Activated CD4-positive, alpha-beta T cell treated with anti-CD3 and anti-CD28 coated beads, Interleukin-2, amount 10 ng/mL, durations not matched to agents 24 days and 14 days (primary cell): ENCODE measurements at places on chromosomes 1 and 21. TPM values are rescaled to one million over a fixed set of nuclear protein-coding genes. Genes with fewer than 3 reads are reported as not detected.
A peak's percentile ranks its signal among the peaks of the same experiment; 100 is the strongest.

The PADI1 gene
- not detected in 2 replicates for total RNA-seq

The KRTAP13-2 gene
- not detected in 2 replicates for total RNA-seq

The CCDC27 gene
- not detected in 2 replicates for total RNA-seq

The SUSD4 gene
- total RNA-seq: not detected in 2 replicates

DNA sequence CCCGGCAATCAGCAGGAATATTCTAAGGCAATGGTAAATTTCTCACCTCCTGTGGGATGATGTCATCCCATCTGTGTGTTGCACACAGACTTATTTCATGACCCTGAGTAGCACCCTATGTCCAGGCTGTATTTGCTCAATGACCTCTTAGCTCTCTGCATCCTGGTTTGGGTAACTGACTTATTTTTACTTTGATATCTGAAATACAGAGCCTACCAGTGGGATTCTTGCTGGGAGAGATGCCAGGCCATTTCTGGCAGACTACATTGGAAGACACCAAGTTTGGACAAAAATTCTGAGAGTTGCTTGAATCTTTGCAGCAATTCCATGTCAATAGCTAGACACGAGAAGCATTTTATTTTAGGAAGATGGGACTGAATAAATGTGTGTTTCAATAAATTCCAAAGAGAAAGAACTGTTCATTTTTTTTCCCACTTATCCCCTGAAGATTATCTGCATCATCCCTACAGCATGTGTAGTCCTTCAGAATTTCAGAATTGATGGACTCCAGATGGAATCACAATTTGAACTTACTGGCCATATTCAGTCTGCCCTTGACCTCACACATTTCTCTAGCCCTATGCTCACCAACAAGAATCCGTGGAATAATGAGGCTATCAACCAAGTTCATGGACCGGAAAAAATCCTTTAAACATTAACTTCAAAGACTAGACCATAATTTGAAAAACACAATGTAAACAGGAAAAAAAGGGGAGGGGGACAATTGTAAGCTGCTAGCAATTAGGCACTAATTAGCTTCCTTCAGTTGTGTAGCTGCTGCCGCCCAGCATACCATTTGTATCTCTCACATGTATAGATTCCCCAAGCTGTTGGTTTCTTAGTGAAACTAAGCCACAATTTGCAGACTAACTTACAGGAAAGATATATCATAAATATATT lies 226.5 kb downstream of the HMCN1 start:
- H3K4me1 ChIP-seq: no peaks in the 10 kb centered on the region
- H3K27me3 ChIP-seq: no peaks in the 10 kb centered on the region
- no peaks in the 10 kb centered on the region for H3K36me3 ChIP-seq
- H3K27ac ChIP-seq: no peak overlapping the region
- DNase-seq: no peak

- no peaks in the 10 kb centered on the region for H3K36me3 ChIP-seq
- H3K27ac ChIP-seq: no peak overlapping the region
- no peaks in the 10 kb centered on the region for H3K27me3 ChIP-seq
- no peak for DNase-seq
- H3K4me1 ChIP-seq: no peaks in the 10 kb centered on the region
- no peak overlapping the region for H3K4me3 ChIP-seq
Measured at GRCh38 chr1:170707117-170707516, 43.2 kb downstream of the PRRX1 start.

DNA sequence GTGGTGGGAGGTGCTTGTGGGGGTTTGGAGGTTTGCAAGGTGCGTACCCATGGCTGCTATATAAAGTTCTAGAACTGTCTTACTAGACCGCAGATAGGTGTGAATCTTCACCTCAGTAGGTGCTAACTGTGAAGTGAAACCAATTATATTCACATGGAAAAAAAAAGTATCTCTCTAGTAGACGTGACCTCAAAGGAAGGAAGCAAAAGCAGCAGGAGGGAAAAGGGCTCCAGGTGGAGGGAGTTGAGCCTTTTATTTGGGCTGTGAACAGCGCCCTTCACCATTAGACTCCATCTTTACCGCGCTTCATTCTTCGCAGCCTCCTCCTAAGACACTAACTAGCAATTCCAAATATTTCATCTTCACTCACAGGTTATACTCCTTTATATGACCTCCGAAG lies 129.8 kb downstream of the TBX19 start:
- DNase-seq: no peak
- no peaks in the 10 kb centered on the region for H3K27me3 ChIP-seq
- no peak overlapping the region for H3K4me3 ChIP-seq

DNA sequence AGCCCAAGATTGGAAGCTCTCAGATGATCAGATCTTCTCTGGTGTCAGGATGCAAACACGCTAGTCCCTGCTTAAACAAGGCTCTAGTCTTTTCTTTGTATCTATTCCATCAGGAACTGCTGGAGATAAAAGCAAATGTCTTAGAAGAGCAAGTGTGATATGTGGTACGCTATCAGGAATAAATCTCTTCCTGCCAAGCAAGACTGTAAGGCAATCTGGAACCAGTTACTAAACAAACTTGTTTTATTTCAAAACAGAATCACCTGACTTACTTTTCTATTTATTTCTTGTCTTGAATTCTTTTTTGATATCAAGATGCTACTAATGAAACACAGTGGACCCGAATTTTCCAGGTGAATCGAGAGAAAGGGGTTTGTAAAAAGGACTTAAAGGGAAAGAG lies 139.9 kb upstream of the ZNF644 start:
- no peak for DNase-seq
- peaks cover 2% of the 10 kb centered on the region for H3K27me3 ChIP-seq
- H3K4me1 ChIP-seq: no peaks in the 10 kb centered on the region
- no peak overlapping the region for H3K27ac ChIP-seq
- H3K36me3 ChIP-seq: no peaks in the 10 kb centered on the region
- H3K4me3 ChIP-seq: no peak overlapping the region

- peaks cover 64% of the 10 kb centered on the region for H3K4me1 ChIP-seq
- H3K36me3 ChIP-seq: no peaks in the 10 kb centered on the region
- peak; percentile 65 for DNase-seq
- H3K27ac ChIP-seq: peak overlapping the region; percentile 17
- no peaks in the 10 kb centered on the region for H3K27me3 ChIP-seq
Measured at GRCh38 chr1:12056331-12056841, 6.7 kb upstream of the TNFRSF8 start.

DNA sequence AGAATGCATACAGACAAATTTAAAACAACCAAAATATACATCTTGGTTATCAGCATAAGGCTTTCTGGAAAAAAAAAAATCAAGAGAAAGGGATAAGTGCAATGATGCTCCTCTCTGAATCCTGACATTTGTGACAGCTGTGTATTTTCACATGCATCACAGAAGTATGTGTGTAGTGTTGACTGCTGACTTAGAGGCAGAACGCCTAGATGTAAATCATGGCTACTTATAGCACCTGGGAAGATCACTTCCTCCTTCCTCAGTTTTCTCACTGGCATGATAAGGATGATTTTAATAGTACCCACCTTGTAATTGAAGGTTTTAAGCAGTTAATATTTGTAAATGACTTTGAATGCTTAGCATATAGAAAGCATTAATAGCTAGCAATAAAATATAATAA lies 112.5 kb downstream of the MRPL39 start:
- no peak for DNase-seq
- no peaks in the 10 kb centered on the region for H3K27me3 ChIP-seq
- no peak overlapping the region for H3K4me3 ChIP-seq
- H3K36me3 ChIP-seq: peaks cover 29% of the 10 kb centered on the region

- no peak overlapping the region for H3K27ac ChIP-seq
- H3K27me3 ChIP-seq: no peaks in the 10 kb centered on the region
- H3K4me3 ChIP-seq: no peak overlapping the region
- DNase-seq: no peak
Measured at GRCh38 chr21:25772686-25773085, 37.9 kb downstream of the GABPA start.

DNA sequence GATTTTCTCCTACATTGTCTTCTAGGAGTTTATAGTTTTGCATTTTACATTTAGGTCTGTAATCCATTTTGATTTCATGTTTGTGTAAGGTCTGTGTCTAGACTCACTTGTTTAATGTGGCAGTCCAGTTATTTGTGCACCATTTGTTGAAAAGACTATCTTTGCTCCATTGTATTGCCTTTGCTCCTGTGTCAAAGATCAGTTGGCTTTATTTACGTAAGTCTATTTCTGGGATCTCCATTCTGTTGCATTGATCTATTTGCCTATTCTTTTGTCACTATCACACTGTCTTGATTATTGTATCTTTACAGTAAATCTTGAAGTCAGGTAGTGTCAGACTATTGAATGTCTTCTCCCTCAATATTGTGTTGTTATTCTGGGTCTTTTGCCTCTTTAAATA lies 49.7 kb upstream of the RGS2 start:
- H3K27me3 ChIP-seq: peaks cover 9% of the 10 kb centered on the region
- no peak overlapping the region for H3K27ac ChIP-seq
- H3K4me3 ChIP-seq: no peak overlapping the region
- DNase-seq: no peak

GRCh38 chr1:63321785-63322113 lies 618 bp upstream of the FOXD3 start:
- peak overlapping the region; percentile 76 for H3K4me3 ChIP-seq
- H3K27ac ChIP-seq: peak overlapping the region; percentile 84
- peaks cover 67% of the 10 kb centered on the region for H3K27me3 ChIP-seq

GRCh38 chr1:66393586-66394287 lies 140.2 kb upstream of the SGIP1 start:
- no peak overlapping the region for H3K4me3 ChIP-seq
- no peak for DNase-seq
- H3K36me3 ChIP-seq: no peaks in the 10 kb centered on the region
- H3K27ac ChIP-seq: no peak overlapping the region

- H3K4me3 ChIP-seq: no peak overlapping the region
- no peak overlapping the region for H3K27ac ChIP-seq
- DNase-seq: no peak
- H3K36me3 ChIP-seq: no peaks in the 10 kb centered on the region
- no peaks in the 10 kb centered on the region for H3K4me1 ChIP-seq
Measured at GRCh38 chr1:171019971-171020370, 70.7 kb upstream of the FMO3 start.

GRCh38 chr21:29678626-29679025 lies 261.2 kb downstream of the GRIK1 start:
- H3K27me3 ChIP-seq: peaks cover 3% of the 10 kb centered on the region
- H3K4me3 ChIP-seq: no peak overlapping the region
- no peak overlapping the region for H3K27ac ChIP-seq
- H3K4me1 ChIP-seq: peaks cover 6% of the 10 kb centered on the region

- peaks cover 68% of the 10 kb centered on the region for H3K27me3 ChIP-seq
- no peak overlapping the region for H3K27ac ChIP-seq
- DNase-seq: peak; percentile 85
- H3K4me3 ChIP-seq: no peak overlapping the region
- H3K4me1 ChIP-seq: peaks cover 2% of the 10 kb centered on the region
Measured at GRCh38 chr1:85307987-85308832, 31.8 kb upstream of the BCL10 start.

- H3K27ac ChIP-seq: no peak overlapping the region
- peaks cover 4% of the 10 kb centered on the region for H3K27me3 ChIP-seq
- no peaks in the 10 kb centered on the region for H3K4me1 ChIP-seq
- DNase-seq: no peak
Measured at GRCh38 chr1:47104816-47105215, 32.4 kb upstream of the CYP4A22 start.

- H3K27ac ChIP-seq: no peak overlapping the region
- no peaks in the 10 kb centered on the region for H3K4me1 ChIP-seq
- H3K4me3 ChIP-seq: no peak overlapping the region
- no peak for DNase-seq
Measured at GRCh38 chr1:55974714-55975441, 604.5 kb downstream of the PLPP3 start.

DNA sequence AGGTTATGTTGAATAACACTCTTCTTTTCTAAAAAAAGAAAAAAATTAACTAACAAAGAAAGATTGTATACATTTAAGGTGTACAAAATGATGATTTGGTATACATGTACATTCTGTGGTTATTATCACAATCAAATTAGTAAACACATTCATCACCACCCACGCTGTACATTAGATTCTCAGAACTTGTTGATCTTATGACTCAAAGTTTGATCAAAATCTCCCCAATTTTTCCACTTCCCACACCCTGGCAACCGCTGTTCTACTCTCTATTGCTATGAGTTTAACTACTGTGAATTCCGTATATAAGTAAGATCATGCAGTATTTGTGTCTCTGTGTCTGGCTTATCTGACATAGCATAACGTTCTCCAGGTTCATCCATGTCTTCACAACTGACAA lies 469.5 kb upstream of the CHRM3 start:
- H3K4me3 ChIP-seq: no peak overlapping the region
- no peaks in the 10 kb centered on the region for H3K36me3 ChIP-seq

DNA sequence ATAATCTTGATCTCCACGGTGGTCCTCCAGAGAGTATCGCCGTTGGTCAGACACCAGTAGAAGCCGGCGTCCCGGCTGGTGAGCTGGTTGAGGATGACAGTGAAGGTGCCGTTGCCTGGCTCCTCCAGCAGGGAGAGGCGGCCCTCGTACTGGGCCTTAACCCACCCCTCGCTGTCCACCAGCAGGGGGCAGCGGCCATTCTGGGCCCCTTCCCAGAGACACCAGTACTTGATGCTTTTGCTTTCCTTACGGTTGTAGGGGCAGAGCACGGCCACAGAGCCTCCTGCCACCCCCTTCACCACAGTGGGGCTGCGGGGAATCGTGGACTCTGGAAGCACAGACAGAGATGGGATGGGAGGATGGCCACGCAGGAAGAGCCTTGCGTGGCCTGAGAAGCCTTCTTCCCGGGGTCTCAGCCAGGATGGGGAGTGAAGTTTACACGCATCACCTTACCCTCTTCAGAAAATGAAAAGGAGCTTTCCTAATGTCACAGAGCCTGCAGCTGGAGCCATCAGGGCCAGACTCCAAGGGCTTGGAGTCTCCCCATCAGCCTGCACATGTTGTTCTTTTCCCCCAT lies 10.7 kb downstream of the PIGR start:
- H3K4me3 ChIP-seq: no peak overlapping the region
- H3K27me3 ChIP-seq: peaks cover 1% of the 10 kb centered on the region
- DNase-seq: peak; percentile 85
- peaks cover 2% of the 10 kb centered on the region for H3K4me1 ChIP-seq
- no peak overlapping the region for H3K27ac ChIP-seq

DNA sequence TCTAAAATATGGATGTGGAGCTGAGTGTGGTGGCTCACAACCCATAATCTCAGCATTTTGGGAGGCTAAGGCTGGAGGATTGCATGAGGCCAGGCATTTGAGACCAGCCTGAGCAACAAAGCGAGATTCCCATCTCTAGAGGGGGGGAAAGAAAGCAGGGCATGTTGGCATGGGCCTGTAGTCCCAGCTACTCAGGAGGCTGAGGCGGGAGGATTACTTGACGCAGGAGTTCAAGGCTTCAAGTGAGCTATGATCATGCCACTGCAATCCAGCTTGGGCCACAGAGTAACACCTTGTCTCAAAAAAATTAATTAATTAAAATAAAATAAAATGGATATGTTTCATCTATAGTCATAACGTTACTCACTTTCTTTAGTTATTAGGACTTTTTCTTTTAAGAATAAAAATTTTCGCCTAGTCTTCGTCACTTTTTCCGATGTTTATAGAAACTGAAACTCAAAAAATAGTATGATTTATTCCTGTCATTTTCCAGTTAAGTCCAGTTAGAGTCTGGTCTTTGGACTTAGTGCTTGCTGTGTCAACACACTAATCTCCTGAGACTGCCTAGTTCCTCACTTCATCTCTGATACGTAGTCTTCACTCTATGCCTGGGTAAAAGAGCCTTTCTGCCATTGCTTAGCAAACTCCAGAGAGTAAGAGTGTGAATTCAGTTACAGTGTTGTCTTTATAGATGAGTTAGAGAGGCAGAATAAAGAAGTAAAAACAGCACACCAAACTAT lies 28.0 kb downstream of the IARS2 start:
- peak overlapping the region; percentile 2 for H3K27ac ChIP-seq
- no peaks in the 10 kb centered on the region for H3K27me3 ChIP-seq
- peak; percentile 43 for DNase-seq
- H3K4me1 ChIP-seq: peaks cover 10% of the 10 kb centered on the region

- no peaks in the 10 kb centered on the region for H3K27me3 ChIP-seq
- no peak overlapping the region for H3K4me3 ChIP-seq
- H3K36me3 ChIP-seq: peaks cover 22% of the 10 kb centered on the region
- no peak for DNase-seq
Measured at GRCh38 chr1:50441183-50441582, 17.9 kb upstream of the DMRTA2 start.
